Aorta (tissue), 5 donors: ENCODE measurements at places on chromosomes 6 and 20. TPM values are rescaled to one million over a fixed set of nuclear protein-coding genes. Genes with fewer than 3 reads are reported as not detected.

GRCh38 chr6:52696418-52696817 lies 25.5 kb downstream of the TMEM14A start:
- DNase-seq: no peak

KIAA0408 gene
- 1.9 TPM for total RNA-seq

PHF1 gene
- 86.4 TPM for total RNA-seq

SLC22A3 gene
- total RNA-seq: 48.4 TPM

TCP11 gene
- total RNA-seq: 0.36 TPM

HMGCLL1 gene
- 1.5 TPM for total RNA-seq

DNA sequence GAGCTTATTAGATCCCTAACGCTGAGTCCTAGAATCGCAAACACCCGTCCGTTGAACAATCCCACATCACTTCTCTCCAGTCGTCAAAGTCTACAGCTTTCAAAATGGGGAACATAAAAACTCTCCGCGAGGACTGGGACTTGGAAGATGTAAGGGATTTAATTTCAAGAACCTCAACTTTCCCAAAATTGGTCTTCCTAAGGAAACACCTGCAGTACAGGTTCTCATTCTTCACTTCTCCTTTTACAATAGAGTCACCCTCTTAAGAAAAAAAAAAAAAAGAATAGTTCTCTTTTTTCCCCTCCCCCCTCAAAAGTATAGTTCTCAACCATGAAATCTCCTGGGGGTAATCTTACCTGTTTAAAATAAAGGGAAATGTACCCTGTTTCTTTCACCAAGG lies 6.6 kb upstream of the ZBTB22 start:
- DNase-seq: no peak

- no peak for DNase-seq
Observed at GRCh38 chr6:36700831-36701230, 3.2 kb downstream of the RAB44 start.

DNA sequence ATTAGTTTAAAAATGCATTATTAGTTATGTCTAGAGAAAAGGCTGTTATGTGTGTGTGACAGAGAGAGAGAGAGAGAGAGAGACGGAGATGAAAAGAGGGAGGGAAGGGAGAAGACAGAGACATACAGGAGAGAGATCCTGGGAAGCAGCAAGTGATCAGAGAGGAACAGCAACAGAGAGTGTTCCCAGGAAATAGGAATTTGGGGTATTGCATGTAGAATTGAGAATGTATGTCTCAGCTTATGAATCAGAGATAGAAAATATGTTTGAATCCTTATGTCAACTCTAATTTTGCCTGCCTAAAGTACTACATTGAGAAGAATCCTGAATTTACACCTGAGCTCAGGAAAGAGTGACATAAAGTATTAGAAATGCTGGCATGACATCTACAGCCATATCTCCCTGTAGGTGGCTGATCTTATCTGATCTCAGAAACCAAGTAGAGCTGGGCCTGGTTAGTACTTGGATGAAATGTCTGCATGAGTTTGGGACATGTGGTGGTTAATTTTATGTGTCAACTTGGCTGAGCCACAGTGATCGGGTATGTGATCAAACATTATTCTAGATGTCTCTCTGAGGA lies 130.6 kb downstream of the TENT5A start:
- no peak for DNase-seq

RHAG gene
- not detected for total RNA-seq

DNA sequence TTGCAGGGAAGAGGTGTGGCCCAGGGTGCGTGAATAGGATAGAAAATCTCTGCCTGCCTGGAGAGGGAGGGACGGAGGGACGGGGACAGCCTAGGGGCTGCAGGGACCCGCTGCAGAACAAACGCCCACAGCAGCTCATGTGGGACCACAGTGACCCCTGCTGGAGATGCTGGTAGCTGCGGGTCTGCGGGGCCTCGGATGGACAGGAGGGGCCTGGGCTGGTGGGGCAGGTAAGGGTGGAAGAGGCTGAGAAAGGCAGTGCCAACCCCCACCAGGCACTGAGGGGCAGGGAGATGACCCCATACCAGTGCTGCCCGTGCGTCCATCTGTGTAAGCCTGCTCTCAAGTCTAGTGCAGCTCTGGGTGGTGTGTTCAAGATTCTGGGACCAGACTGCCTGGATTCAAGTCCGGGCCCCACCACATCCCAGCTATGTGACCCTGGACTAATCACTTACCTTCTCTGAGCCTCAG lies 39.4 kb downstream of the KIAA1755 start:
- peak; percentile 76 for DNase-seq

PPP1R16B gene
- 13.4 TPM for total RNA-seq

GRCh38 chr6:79040083-79040482 lies 38.0 kb downstream of the PHIP start:
- no peak for DNase-seq

RANBP9 gene
- 53.2 TPM for total RNA-seq

THEMIS gene
- 1.7 TPM for total RNA-seq

BPIFB1 gene
- not detected for total RNA-seq

DNA sequence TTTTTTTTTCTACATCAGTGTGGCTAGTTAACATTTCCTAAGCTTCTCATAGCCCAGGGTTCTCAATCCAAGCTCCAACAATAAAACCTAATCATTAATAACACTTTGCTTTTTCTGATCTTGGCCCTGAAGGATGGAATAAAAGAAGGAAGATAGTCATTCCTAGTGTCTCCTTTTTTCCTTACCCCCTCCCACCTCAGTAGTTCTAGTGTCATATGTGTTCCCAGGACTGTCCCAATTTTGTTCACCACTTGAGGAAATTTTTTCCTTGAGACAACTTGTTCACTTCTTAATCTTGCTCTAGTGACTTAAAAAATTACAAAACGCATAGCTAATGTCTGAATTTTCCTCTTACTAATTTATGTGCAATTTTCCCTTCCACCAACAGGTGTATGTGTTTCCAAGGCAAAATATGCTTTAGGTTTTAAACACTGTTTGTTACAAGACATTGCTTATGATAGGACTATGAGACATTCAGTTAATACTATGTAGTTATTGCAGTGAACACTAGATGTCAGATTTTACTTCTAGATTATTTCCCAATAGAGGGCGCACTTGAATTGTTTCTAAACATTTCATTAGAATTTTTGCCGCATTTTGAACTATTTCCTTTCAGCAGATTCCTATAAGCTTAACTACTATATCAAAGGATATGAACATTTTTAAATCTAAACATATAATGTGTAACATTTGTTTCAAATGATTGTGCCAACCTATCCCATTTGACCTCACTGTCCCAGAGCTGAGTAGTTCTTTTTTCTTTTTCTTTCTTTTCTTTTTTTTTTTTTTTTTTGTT lies 18.5 kb upstream of the C6orf141 start:
- no peak for DNase-seq

GRCh38 chr6:127816643-127817042 lies 84.2 kb downstream of the THEMIS start:
- DNase-seq: no peak

DNA sequence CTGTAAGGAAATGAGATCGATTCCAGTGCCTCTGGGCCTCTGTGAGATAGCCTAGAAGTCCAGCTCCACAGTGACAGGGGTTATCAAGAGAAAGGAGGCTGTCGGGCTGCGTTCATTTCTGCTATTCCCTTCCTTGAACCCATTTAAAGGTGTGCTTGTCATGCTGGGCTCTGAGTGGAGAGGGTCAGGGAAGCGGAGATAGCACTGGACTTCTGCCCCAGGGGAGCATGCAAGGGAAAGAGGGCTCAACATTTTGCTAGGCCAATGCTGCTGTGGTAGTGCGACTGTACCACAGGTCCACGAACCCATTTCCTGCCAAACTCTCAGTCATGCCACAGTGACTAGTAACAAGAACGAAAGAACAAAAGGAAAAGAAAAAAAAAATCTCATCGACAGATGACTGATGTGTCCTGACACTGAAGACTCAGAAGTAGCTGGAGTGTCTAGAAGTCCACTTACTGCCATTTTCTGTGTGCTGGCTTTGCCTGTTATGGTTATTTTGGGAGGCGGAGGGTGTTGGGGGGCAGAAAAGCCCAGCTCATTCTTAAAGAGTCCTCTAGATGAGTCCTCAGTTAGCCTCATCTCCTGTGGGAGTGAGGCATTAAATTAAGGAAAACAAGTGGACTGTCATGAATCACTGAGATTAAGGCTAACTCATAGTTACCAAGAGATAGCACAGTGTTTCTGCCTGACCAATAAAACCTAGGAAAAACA lies 8.1 kb downstream of the NEDD9 start:
- no peak for DNase-seq

DNA sequence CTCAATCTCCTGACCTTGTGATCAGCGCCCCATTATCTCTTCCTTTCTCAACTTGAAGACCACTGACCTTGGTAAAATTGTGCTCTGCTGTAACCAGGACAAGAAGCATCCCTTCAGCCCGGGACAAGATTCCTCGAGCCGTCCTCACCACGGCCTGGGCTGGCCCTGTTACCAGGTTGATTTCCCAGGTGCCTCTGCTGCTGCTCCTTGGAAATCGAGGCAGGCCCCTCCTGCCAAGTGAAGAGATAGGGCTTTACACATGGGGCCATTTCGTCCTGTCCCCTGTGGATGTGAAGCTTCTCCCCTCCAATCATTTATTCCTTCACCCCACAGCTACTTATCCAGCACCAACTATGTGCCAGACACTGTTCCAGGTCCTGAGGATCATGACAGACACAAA lies 21.5 kb downstream of the RAB44 start:
- DNase-seq: peak; percentile 39

DNA sequence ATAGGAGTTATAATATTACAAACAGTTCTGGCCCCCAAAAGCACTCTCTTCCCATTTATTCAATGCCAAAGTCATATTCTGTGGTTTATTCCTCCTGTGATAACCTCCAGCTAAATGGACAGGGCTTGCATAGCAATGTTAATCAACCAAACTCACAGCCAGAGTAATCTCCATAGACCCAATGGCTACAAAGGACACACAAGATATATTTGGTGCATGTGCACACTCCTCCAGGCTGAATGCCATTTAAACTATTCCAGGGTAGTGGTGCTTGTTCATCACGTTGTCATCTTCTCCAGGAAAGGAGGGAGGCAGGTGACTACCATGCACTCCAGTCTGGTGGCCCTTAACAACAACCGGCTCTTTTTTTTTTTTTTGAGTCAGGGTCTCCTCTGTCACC lies 56.8 kb downstream of the B3GAT2 start:
- DNase-seq: no peak

HLA-DPB1 gene
- 215 TPM for total RNA-seq

DNA sequence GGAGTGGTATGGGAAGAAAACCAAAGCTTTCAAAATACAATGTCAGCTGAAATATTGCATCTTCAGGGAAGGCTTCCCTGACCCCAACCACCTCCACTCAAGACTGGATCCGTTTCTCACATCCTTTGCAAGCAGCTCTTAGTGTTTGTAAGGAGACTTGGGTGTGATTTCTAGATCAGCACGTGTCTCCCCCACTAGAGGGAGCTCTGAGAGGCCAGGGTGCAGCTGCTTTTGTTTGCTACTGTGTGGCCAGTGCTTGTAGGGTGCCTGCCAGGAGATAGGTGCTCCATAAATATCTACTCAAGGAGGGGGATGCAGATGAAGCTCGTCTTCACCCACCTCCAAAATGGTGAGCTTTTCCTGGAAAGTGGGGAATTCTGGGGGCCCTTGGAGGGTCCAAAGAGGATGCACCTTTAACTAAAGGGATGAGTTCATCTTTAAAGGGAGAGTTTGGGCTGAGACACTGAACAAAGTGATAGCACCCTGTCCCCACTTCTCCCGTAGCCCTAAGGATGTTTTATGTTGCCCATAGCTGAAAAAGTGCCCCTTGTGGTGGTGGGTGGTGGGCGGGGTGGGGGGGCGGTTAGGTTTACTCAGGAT lies 52.6 kb upstream of the MAFB start:
- DNase-seq: no peak

C6orf118 gene
- total RNA-seq: not detected

DNA sequence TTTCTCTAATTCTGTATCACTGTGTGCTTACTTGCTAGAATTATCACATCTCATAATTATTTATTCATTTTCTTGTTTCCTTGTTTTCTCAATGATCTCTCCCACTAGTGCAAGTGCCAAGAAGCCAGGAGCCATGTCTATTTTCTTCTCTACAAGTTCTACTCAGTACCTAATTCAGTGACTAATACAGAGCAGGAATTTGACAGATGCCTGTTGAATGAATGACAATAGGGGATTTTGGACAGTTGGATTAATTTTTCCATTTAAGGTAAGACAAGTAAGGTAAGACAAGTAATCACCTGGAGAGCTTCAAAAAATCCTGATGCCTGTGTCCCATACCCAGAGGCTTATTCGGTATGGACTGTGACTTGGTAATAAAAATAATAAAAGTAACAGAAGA lies 81.0 kb downstream of the EDN1 start:
- no peak for DNase-seq

ZGPAT gene
- 28.6 TPM for total RNA-seq

EEF1A2 gene
- 0.88 TPM for total RNA-seq

DNA sequence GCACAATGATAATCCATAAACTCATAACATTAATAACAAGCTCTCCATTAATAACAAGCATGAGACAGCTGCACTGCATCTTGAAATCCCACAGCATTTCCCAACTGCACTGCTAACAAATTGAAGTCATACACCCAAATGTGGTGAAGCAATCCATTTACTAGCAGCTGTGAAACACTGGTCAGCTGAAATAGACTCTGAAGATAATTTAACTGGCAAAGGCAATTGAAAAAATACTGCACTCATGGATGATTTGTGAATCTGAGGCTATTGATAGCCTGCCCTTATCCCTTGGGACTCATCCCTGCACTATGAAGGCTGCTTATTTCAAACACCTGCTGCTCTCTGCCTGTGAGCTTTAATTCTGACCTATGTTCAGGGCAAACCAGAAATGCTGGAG lies 49.1 kb upstream of the PLCB1 start:
- no peak for DNase-seq

PMEPA1 gene
- total RNA-seq: 167 TPM

DNA sequence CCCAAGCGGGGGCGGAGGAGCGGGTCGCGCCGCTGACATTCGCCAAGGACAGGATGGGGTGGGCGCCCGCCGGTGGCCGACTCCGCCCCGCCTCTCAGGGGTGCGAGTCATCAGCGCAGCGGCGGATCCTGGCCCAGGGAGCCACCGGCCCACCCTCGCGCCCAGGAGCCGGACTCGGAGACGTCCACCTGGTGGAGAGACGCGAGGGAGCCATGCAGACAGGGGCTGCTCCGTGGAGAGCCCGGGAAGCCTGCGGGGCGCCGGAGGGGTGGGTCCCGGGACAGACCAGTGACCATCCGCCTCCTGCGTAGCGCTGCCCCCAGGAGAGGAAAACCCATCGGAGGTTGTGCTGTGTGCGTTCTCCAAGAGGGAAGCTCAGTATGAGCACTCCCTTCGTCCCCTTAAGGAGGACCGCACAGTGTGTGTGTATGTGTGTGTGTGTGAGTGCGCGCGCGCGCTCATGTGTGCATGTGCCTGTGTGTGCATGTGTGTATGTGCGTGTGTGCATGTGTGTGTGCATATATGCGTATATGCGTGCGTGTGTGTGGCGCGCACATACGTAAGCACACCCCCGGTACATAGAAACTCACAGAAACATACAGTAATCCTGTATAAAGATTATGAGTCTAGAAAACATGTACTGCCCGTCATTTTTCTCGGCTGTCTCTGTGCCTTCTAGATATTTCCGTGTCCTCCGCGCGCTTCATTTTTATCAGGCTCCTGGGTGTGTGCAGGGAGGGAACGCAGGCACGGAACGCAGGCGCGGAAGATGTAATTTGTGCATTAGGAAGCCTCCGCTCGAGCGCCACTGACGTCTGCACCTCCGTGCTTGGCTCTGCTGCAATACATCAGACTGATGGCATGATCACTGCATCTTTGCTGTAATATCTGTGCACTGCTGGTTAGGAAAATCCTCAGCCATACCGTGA lies 158.9 kb downstream of the TBXT start:
- no peak for DNase-seq

GRCh38 chr6:128302942-128303341 lies 217.5 kb downstream of the PTPRK start:
- no peak for DNase-seq

- no peak for DNase-seq
Observed at GRCh38 chr6:29499704-29500103, 11.9 kb upstream of the MAS1L start.
